A549 treated with DMSO at 1 μM for 4 hours (cell line): ENCODE measurements at places on chromosomes 5 and 9. TPM values are rescaled to one million over a fixed set of nuclear protein-coding genes. Genes with fewer than 3 reads are reported as not detected.

The RACK1 gene
- total RNA-seq: 3,029 to 4,315 TPM (median 3,357 TPM) in 5 replicates

The ARSI gene
- total RNA-seq: 41.1 to 52.9 TPM (median 45.5 TPM) in 5 replicates

The CCNH gene
- total RNA-seq: 40.6 to 62.1 TPM (median 46.3 TPM) in 5 replicates

The PLAC8L1 gene
- 0.42 to 0.57 TPM (median 0.49 TPM) in 3 of 5 replicates, not detected in the others for total RNA-seq

The LCP2 gene
- total RNA-seq: not detected in 5 replicates

The CTSV gene
- total RNA-seq: 12.4 to 15.1 TPM (median 13.3 TPM) in 5 replicates

The LHX2 gene
- 4.4 to 7.1 TPM (median 4.9 TPM) in 5 replicates for total RNA-seq

The FGD3 gene
- 0.11 to 0.41 TPM (median 0.23 TPM) in 5 replicates for total RNA-seq

The MEIKIN gene
- total RNA-seq: not detected in 5 replicates

The PPP3R2 gene
- total RNA-seq: not detected in 5 replicates

The DND1 gene
- total RNA-seq: 0.28 to 1.4 TPM (median 0.84 TPM) in 5 replicates

The FOXI1 gene
- total RNA-seq: not detected in 5 replicates

The ROPN1L gene
- 1.00 to 2.9 TPM (median 2.1 TPM) in 5 replicates for total RNA-seq

The TTC39B gene
- total RNA-seq: 0.57 to 1.2 TPM (median 0.99 TPM) in 5 replicates

The MAPKAP1 gene
- total RNA-seq: 50.3 to 87.6 TPM (median 80.5 TPM) in 5 replicates

The RNF224 gene
- 0.08 to 0.16 TPM (median 0.14 TPM) in 5 replicates for total RNA-seq

The TMEM174 gene
- not detected in 5 replicates for total RNA-seq

The JAKMIP2 gene
- total RNA-seq: not detected in 5 replicates

The SOX30 gene
- 0.03 to 0.05 TPM in 2 of 5 replicates, not detected in the others for total RNA-seq

The RFESD gene
- total RNA-seq: 2.6 to 3.5 TPM (median 3.2 TPM) in 5 replicates

The BHMT gene
- total RNA-seq: not detected in 5 replicates

The TRMT10B gene
- total RNA-seq: 5.6 to 6.8 TPM (median 5.8 TPM) in 5 replicates

The PTPRD gene
- 0.09 to 0.56 TPM (median 0.36 TPM) in 5 replicates for total RNA-seq

The QRFP gene
- not detected in 5 replicates for total RNA-seq

The MFAP3 gene
- total RNA-seq: 22.9 to 31.2 TPM (median 29.7 TPM) in 5 replicates

The GZMA gene
- total RNA-seq: not detected in 5 replicates

The DEPDC1B gene
- 15.8 to 19.5 TPM (median 19.2 TPM) in 5 replicates for total RNA-seq

The TMEM167A gene
- 49.5 to 102 TPM (median 87.5 TPM) in 5 replicates for total RNA-seq

The PDCD1LG2 gene
- 0.25 to 0.63 TPM (median 0.39 TPM) in 5 replicates for total RNA-seq

The PTGS1 gene
- total RNA-seq: 1.3 to 1.7 TPM (median 1.5 TPM) in 5 replicates

The PRSS3 gene
- total RNA-seq: 13.2 to 17.6 TPM (median 14.0 TPM) in 5 replicates

The TLX3 gene
- not detected in 5 replicates for total RNA-seq

The SLC34A3 gene
- total RNA-seq: 0.07 to 0.14 TPM (median 0.11 TPM) in 4 of 5 replicates, not detected in the other

The NR5A1 gene
- total RNA-seq: 0.05 to 0.10 TPM (median 0.07 TPM) in 5 replicates

The RELL2 gene
- 3.5 to 5.7 TPM (median 4.0 TPM) in 5 replicates for total RNA-seq

The RARS1 gene
- total RNA-seq: 101 to 109 TPM (median 105 TPM) in 5 replicates

The CDC25C gene
- total RNA-seq: 10.6 to 12.8 TPM (median 12.2 TPM) in 5 replicates

The CMBL gene
- 19.2 to 23.5 TPM (median 22.2 TPM) in 5 replicates for total RNA-seq

The TIMD4 gene
- total RNA-seq: 0.72 to 1.9 TPM (median 1.4 TPM) in 5 replicates

The CDK7 gene
- total RNA-seq: 59.0 to 67.7 TPM (median 63.7 TPM) in 5 replicates

The SPATA6L gene
- 1.5 to 2.5 TPM (median 2.1 TPM) in 5 replicates for total RNA-seq

The CHSY3 gene
- 0.03 to 0.10 TPM (median 0.07 TPM) in 5 replicates for total RNA-seq

The GRM6 gene
- total RNA-seq: not detected in 5 replicates

The DBH gene
- not detected in 5 replicates for total RNA-seq

The MAP1B gene
- total RNA-seq: 45.2 to 66.8 TPM (median 59.2 TPM) in 5 replicates

The LCN9 gene
- total RNA-seq: not detected in 5 replicates

The ITGA2 gene
- total RNA-seq: 25.2 to 44.0 TPM (median 32.9 TPM) in 5 replicates

The ABCA1 gene
- total RNA-seq: 6.3 to 8.7 TPM (median 6.5 TPM) in 5 replicates
